Fibroblast of skin of abdomen (primary cell): ENCODE measurements at places on chromosomes 12 and 14.

- DNase-seq: no peak
These were observed 146.8 kb downstream of the C12orf42 start for GRCh38 chr12:103348935-103349334.

GRCh38 chr12:62933220-62933601 is 1.7 kb downstream of the PPM1H start:
- DNase-seq: no peak

GRCh38 chr12:13980538-13981295 is 685 bp downstream of the GRIN2B start:
- DNase-seq: no peak

DNA sequence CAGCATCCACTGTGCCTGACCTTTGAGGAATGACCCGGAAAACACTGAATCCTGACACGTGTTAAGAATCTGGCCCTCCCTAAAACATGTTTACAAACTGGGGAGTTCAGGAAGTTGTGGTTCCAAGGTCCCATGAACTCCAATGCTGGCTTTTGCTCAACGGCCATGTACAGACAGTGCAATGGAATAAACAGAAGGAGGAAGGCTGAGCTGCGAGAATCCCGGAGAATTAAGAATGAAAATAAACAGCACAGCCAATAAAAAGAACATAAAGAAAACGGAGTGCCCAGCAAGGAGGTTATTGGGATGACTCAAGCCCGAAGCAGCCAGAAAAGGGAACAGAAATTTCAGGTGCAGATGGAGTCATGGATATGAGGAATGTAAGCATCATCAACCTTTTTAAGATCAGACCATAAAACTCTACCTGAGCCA is 32.3 kb downstream of the BCL11B start:
- DNase-seq: no peak

GRCh38 chr12:7061138-7061537 is 620 bp downstream of the C1S start:
- no peak for DNase-seq
